ENCODE measurements at places on chromosomes 6 and 20. TPM values are rescaled to one million over a fixed set of nuclear protein-coding genes. Genes with fewer than 3 reads are reported as not detected.

GRCh38 chr6:166490671-166491500, 95.6 kb downstream of the RAMACL start:
- DNase-seq: no peak

DNA sequence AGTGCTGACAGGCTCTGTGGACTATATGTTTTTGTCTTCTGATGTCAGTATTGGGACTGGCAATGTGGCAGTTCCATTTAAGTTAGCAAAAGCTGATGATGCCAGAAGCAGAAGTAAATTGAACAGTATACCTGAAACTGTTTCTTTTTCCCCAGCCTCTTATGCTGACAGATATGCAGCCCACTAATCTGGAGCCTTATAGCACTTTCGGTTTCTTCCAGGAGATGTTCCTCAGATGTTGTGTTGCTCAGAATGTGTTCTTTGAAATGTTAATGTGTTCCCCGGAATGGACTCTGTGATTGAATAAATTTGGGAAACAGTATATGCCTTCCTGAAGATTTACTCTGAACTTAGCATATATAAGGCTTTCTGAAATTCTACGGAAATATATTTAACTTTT, 80.7 kb upstream of the MRAP2 start:
- no peak for DNase-seq

- no peak for DNase-seq
These were observed 178.9 kb downstream of the SASH1 start for GRCh38 chr6:148521586-148521985.

- DNase-seq: no peak
These were observed 48.9 kb upstream of the TNFRSF21 start for GRCh38 chr6:47358440-47359225.

DNA sequence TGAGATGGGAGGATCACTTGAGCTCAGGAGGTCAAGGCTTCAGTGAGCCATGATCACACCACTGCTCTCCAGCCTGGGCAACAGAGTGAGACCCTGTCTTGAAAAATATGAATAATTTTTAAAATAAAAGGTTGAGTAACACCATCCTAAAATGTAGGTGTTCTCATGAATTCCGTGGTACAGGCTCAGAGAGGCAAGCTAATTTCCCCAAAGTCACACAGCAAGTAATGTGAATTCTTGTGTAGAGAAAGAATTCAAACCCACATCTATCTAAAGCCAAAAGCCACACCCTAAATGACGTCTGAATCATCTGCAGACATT, 80.5 kb downstream of the ZNF217 start:
- DNase-seq: no peak

GRCh38 chr6:17086469-17086868, 15.4 kb upstream of the STMND1 start:
- no peak for DNase-seq

DNA sequence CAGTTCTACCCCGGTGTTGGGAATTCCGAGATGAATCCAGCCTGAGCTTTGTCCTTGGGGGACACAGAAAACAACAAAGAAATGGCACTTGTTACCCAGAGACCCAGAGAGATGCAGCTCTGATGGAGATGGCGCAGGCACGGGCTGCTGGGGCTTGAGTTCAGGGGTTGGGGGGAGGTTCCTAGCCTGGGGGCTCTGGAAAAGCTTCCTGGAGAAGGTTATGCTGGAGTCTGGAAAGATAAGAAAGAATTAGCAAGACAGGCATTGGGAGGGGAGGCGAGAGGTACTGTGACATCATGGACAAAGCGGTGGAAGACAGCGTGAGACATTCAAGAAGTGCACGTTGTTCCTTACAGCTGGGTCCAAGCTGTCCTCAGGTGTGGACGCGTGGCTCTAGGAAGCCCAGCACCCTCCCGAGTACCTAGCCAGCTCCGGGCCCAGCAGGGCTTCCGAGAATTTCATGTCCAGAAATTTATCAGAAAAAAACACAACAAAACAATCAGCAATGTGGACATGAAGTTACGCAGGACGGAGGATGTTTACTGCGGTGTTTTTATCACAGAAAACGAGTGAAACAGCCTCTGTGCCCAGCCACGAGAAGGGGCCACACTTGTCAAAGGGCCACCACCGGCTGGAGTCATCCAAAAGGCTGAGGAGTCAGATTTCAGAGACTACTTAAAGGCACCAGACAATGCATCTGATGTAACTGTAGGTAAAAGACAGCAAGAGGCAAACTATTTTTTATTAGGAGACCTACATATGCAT, 39.5 kb downstream of the C20orf203 start:
- no peak for DNase-seq

DNA sequence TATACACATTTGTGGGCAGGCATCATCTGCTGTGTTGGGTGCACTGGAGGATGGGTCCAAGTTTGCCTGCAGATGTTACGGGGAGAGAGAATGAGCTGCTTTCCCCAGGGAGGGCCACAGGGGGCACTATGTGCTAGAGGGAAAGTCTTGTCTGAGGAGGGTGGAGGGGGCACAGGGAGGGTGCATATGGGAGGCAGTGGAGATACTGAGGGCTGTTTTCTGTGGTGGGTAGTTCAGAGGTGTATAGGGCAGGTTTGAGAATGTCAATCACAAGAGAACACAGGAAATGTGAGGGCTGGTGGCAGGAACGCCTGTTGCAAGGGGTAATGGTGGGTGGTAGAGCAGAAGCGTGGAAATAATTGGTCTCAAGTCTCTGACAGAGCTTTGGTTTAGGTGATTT, 7.7 kb upstream of the PTPRA start:
- DNase-seq: no peak

DNA sequence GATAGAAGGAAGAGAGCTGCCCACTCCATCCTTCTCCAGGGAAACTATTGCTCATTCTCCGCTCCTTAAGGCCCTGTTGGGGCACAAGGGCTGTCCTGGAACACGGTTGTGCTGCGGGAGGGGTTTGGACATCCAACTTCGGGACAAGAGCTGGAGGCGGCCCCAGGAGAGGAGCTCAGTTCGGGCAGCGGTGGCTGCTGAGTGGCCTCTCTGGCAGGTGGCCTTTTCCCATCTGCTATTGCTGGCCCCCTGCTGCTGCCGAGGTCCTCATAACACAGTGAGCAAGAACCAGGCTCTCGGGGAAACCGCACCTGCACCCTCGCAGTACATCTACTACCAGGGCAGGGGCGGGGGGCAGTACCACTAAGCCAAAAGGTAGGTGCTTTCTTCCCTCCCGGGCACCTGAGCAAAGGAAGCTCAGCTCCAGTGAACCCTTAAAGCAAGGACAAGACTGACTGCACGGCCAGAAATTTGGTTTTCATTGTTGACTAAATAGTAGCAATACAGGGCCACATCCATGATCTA, 63.7 kb downstream of the PSMG4 start:
- no peak for DNase-seq

- no peak for DNase-seq
These were observed 106.4 kb upstream of the SGK1 start for GRCh38 chr6:134424165-134424797.

- peak; percentile 94 for DNase-seq
These were observed 258.6 kb downstream of the ADGB start for GRCh38 chr6:146857180-146857979.

- DNase-seq: no peak
These were observed 159.9 kb upstream of the PCSK2 start for GRCh38 chr20:17066902-17067301.

DNA sequence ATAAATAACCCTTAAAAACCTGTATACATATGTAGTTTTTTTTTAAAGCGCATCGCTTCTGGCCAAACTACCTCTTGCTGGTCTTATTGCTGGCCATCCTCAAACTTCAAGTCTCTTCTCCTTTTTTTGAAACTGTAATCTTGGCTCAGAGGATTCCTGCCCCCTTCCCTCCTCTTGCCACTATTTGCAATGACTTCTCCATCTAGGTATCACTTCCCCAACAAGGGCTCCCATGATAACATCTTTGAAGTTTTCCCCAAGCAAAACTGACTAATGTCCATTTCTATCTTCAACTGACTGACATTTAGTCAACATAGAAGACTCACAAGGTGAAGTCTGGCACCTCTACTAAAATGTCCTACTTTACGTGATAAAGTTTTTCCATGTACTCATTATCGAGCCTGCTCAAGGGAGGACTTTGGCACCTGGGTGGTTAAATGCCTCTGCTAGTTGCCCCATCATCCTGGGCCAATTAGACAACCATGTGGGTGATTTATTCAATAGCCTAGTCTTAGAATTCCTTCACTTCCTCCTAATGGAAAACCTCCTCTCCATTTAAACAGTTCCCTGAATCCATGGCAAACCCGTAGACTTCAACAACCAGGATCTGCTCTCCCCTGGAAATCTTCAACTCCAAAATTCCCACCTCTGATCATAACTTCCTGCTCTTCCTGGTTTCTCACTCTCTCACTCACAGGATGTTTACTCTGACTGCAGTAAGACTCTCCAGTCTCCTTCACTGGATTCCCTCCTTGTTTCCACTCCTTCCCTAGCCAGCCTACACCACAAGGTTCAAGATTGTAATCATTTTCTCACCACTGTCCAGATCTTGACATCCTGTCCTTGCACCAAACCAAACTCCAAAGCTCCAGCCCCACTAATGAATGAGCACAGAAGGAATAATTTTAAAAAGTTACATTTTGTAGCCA, 9.4 kb upstream of the PLAGL1 start:
- no peak for DNase-seq

DNA sequence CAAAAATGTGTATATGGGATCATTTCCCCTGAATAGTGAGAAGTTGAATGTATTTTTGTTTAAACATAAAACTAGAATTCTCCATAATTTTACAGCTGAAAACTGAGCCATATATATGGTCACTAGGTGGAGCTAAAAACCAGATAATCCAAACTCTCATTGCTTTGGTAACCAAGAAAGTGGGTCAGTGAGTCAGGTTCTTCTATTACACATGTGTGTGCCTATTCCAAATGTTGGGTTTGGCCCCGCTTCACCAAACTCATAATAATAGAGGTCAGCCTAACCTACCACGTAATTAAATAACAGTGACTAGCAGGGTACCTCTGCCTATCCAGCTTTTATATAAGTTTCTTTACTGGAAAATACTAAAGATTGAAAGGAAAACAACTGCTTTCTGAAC, 19.3 kb upstream of the RNGTT start:
- DNase-seq: no peak

GRCh38 chr20:45899046-45899835, 8.1 kb downstream of the CTSA start:
- DNase-seq: no peak

GRCh38 chr20:56793916-56794315, 164.8 kb downstream of the TFAP2C start:
- no peak for DNase-seq

DNA sequence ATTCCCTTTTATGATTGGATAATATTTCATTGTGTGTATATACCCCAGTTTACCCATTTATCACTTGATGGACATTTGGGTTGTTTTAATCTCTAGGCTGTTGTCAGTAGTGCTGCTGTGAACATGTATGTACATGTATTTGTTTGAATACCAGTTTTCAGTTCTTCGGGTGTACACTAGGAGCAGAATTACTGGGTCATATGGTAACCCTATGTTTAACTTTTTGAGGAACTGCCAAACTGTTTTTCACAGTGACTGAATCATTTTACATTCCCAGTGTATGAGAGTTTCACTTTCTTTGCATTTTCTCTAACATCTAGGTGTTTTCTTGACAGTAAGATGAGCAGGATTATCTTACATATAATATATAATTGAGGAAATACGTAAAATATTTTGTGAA, 44.7 kb upstream of the ADIG start:
- no peak for DNase-seq

DNA sequence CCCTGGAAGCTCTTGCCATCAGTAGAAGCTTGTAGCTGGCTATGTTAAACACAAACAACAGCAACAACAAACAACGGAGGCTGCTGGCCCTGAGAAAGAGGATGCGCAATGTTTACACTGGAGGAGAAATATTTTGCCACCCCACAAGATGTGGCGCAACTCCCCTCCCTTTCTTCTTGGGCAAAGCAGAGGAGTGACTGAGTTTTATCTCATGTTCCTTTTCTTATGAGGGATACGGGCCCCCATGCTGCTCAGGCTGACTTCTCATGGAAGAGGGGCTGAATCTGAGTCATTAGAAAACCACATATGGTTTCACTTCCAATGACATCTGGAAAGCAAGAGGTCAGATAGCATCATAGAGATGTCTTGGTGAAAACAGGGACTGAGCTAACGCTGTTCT, 75.9 kb upstream of the HDDC2 start:
- no peak for DNase-seq

DNA sequence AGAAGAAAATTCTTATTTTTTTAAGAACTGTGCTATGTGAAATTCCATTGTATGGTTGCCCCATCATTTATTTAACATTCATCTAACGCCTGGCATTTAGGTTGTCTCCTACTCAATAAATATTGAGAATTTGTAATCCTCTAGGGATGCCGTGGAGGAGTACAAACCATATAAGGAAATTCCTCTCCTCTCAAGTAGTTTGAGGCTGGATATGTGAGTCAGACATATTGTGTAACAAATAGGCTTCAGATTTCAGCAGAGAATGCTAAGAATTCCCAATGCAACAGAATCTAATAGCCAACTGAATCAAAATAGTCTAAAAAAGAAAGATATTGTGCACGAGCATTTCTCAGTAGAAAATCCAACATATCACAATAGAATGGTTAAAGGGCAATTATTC, 174.7 kb downstream of the OTOR start:
- no peak for DNase-seq

GRCh38 chr6:147262946-147263345, 58.7 kb downstream of the STXBP5 start:
- DNase-seq: no peak

DNA sequence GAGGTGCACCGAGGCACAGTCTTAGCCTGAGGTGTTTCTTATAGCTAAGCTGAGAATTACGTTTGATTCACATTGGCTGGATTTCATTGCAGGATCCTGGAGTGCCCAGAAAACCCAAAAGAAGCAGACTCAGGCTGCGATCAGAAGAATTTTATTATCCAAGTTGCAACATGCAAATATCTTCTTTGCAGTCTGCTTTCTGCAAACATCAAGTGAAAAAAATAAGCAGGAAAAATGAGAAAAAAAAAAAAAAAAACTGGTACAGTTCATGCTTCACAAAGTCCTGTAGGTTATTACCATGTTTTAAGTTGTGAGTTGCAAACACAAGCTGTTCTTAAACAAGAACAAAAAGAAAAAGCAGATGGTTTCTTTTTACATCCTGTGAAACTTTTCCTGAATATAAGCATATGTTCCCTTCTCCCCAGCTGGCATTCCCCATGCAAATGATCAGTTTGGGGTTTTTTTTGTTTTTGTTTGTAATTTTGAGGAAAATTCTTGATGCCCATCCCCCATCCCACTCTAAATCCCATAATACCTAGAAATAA, 349.0 kb downstream of the CBLN4 start:
- DNase-seq: no peak

DNA sequence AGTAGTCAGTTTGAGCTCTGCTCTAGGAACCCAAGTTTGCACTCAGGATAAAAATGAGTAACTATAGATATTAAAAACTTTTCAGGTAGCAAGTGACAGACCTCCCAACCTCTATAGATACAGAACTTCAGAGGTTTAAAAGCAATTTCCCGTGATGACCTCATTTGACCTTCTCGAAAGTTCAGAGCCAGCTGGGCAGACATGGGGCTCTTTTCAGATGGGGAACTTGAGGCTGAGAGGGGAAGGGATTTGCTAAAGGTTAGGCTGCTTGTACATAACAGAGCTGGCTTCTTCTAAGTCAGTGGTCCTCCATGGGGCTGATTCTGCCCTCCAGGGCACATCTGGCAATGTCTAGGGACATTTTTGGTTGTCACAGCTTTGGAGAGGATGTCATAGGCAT, 58.8 kb upstream of the ZNF831 start:
- DNase-seq: no peak

GJA1 gene
- total RNA-seq: 214 TPM

C4B gene
- total RNA-seq: 58.3 TPM

SEL1L2 gene
- 0.43 TPM for total RNA-seq

BACH2 gene
- total RNA-seq: 1.9 TPM

IFNGR1 gene
- total RNA-seq: 99.9 TPM

FAM209B gene
- total RNA-seq: 0.35 TPM

NOL4L gene
- 3.5 TPM for total RNA-seq

Data from Right ventricle myocardium superior (tissue), 1 donor.